ENCODE measurements at places on chromosomes 4 and X.

GRCh38 chr4:181676546-181676945, 566.7 kb upstream of the TENM3 start:
- no peak for DNase-seq

- DNase-seq, result no peak
These were observed 57.2 kb upstream of the NPNT start for GRCh38 chr4:105838082-105838481.

- DNase-seq, result no peak
These were observed 944.4 kb upstream of the GRID2 start for GRCh38 chr4:91359041-91360031.

- DNase-seq, result no peak
These were observed 3.1 kb downstream of the DCAF16 start for GRCh38 chr4:17807446-17807845.

DNA sequence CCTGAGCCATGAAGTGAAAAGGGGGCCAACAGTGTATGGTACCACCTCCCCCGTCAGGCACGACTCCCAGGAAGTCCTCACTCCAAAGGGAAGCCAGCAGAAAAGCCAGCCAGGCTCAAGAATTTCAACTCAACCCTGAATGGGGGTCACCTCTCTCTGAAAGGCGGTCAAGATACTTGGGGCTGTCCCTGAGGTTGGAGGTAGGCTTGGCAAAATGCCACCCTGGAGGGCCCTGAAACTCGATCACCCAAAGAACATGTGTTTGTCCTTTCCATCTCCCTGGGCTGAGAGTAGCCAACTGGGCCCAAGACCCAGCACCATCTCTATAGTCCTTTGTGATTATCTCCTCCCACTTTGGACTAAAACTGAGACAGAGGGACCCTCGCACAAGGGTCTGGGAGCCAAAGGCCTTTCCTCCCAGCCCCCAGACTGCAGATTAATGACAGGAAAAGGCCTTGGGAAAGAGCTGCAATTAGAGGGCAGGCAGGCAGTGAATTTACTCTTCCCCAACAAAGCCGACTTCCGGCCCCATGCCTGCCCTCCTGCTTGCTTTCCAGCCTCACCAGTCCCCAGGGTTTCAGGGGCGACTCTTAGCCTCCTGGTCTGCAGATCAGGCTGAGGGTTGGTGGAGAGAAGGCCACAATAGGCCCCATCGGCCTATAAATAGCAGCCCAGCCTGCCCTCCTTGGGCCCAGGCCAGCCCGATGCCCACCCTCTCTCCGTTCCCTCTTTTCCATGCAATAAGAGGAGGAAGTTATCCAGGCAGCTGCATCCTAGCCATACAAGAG, 5.6 kb downstream of the SASH3 start:
- no peak for DNase-seq

GRCh38 chrX:24728530-24728929, 34.8 kb downstream of the POLA1 start:
- no peak for DNase-seq

GRCh38 chrX:15207994-15208393, 61.9 kb downstream of the ASB9 start:
- DNase-seq, result no peak

GRCh38 chr4:3193531-3194203, 55.3 kb upstream of the MSANTD1 start:
- DNase-seq, result no peak

- DNase-seq, result peak; percentile 42
These were observed 9.3 kb upstream of the CPE start for GRCh38 chr4:165369522-165369921.

Data from inflammatory macrophage treated with lipopolysaccharide for 1 hour (primary cell).